ENCODE measurements at places on chromosomes 2 and 18. TPM values are rescaled to one million over a fixed set of nuclear protein-coding genes. Genes with fewer than 3 reads are reported as not detected.

- no peak for DNase-seq
- H3K27me3 ChIP-seq = no peaks in the 10 kb centered on the region
- no peak overlapping the region for H3K4me3 ChIP-seq
- no peaks in the 10 kb centered on the region for H3K36me3 ChIP-seq
- no peak overlapping the region for H3K27ac ChIP-seq
These were observed 5.0 kb downstream of the MGAT5 start for GRCh38 chr2:134258684-134259388.

DNA sequence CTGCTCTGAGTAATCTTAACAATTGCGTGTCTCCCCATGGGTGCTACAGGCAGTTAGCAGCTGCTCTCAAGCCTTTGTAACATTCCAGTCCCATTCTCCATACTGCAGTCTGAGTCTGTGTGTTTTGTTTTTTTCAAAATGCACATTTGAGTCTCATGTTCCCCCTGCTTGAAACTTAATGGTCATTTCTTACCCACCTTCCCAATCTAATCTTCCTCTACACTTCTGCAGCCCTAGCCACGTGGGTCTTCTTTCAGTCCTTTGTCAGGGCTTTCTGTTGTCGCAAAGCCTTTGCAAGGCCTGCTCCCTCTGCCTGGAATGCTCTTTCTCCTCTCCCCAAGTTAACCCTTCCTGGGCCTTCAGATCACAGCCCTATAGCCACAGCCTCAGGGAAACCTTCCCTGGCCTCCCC lies 24.5 kb downstream of the ELAC1 start:
- H3K4me3 ChIP-seq = no peak overlapping the region
- no peaks in the 10 kb centered on the region for H3K4me1 ChIP-seq
- H3K36me3 ChIP-seq = no peaks in the 10 kb centered on the region
- no peaks in the 10 kb centered on the region for H3K27me3 ChIP-seq
- DNase-seq = no peak
- H3K27ac ChIP-seq = no peak overlapping the region

DNA sequence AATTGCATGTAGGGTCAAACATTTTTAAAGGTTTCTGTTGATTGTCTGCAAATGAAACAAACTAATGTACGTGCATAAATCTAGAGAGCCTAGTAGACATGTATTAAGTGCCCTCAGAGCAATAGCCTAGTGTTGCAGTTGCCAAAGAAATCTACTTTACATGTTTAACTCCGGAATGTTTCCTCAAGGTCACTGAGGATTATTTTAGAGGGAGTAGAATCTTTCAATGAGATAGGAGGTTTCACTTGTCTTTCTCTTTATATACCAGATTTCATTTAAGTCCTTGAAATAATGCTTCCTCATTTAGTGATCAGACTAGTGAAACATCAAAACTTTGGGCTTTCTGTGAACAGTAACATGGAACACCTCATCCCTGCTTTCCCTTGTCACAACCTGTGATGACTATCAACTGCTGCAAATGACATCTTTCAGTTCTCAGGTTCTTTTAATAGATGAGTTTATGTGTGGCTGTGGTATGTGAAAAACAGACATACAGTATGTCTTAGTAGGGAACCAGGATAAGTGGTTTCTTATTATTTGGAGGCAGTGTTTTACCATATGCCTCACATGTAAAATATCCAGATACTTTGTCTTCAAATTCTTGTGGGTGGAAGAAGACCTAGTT lies 5.5 kb downstream of the UBE2E3 start:
- no peak for DNase-seq
- no peak overlapping the region for H3K4me3 ChIP-seq
- no peak overlapping the region for H3K27ac ChIP-seq
- no peaks in the 10 kb centered on the region for H3K36me3 ChIP-seq

ALLC gene
- not detected for total RNA-seq

DNA sequence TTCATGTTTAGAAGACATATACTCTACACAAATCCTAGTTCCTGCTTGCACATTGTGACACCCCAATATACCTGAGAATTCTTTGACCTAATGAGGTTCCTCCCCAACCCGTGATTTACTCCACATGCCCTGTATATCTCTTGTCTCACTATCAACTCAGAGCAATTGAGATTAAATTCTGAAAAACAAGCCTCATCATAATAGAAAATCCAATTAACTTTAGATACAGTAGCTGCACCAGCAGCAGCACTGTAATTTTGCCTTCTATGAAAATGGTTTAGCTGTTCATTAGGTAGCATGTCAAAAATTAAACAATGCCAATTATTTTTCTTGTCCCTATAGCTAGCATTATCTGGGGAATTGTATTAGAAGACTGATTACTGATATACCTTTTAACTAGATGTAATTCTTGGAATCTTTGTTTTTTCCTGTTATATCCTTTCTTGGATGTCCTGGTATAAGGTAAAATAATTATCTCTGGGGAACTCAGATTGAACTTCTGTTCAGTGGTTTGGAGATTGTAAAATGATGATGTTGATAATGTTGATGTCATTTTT lies 218.9 kb upstream of the TANK start:
- no peaks in the 10 kb centered on the region for H3K4me1 ChIP-seq
- DNase-seq = no peak
- no peaks in the 10 kb centered on the region for H3K36me3 ChIP-seq
- no peaks in the 10 kb centered on the region for H3K27me3 ChIP-seq

DNA sequence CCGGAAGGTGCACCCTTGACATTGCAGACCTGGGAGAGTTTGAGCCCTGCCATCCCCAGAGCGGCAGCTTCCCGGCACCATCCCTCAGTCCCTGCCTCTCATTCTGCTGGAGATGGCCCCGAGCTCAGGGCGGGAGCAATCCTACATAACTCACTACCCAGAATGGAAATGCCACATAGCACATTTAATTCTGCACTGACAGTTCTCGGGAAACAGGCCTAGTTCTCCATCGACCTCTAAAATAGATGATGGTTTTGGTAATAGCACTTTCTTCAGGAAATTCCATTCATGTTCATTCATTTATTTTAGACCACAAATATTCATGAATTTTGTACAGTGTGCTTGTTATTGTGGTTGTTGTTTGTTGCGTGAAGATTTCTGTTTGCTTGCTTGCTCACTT lies 92.9 kb upstream of the SLC14A2 start:
- no peaks in the 10 kb centered on the region for H3K4me1 ChIP-seq
- H3K36me3 ChIP-seq = no peaks in the 10 kb centered on the region
- no peak overlapping the region for H3K4me3 ChIP-seq
- H3K27ac ChIP-seq = no peak overlapping the region
- DNase-seq = no peak
- H3K27me3 ChIP-seq = no peaks in the 10 kb centered on the region
